ENCODE measurements at places on chromosomes 1 and 21.

GRCh38 chr21:44919111-44919912 is 1.4 kb downstream of the ITGB2 start:
- DNase-seq = no peak

GRCh38 chr21:35427320-35428000 is 378.4 kb upstream of the RUNX1 start:
- DNase-seq = no peak

DNA sequence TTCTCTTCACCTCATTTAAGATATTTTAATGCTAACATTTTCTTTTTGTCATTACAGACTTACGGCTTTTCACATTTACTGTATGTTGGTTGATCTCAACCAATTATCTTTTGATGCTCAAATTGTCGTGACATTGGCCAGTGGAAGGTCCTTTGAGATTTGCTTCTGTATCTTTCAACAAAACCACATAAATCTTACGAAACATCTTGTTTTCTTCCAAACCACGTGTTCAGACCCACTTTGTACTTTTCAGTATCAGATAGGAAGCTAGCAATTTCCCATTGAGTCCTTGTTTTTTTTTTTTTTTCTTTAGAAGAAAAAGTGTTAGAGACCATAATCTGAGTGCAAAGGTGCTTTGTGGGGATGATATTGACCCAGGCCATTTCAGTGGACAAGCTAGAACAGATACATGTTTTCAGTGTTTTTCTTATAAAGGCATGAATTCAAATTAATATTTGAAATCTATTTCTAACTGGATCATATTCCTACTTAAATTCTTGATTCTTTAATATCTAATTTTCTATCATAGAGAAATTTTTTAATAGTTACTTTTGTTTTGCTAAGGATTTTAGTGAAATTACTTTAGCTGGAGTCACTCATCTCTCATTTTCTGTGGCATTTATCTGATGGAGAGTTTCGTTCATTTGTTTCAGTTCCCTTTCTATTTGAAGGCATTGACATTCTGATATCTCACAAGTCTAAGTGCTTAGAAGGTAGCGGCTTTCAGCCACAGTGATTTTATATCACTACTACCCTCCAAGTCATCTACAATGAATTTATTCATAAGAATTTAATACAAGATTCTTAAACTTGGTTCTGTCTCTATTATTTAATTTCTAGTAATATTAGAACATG is 26.7 kb downstream of the ATG4C start:
- DNase-seq = no peak

DNA sequence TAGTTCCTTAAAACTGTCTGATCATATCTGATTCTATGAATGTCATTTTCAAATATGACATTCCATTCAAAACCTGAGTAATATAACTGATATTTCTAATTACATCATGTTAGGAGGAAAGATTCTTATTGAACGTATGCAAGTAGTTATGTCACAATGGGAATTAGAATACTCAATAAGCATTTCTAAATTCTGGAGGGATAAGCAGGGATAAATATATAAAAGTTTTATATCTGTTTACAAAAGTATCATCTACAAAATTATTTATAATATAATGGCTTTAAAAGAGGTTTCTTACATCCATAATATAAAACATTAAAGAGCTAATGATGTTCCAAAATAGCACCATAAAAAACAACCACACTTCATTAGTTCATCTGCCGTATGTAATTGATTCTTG is at the start of gene OR14A2:
Gene OR14A2, minus strand, starts transcription at position 101 of the 400 bp plus-strand sequence.
- DNase-seq = no peak

GRCh38 chr1:8398086-8398485 is 80.2 kb downstream of the SLC45A1 start:
- no peak for DNase-seq

Data from GM04503 (cell line).